Activated T-helper 1 cell treated with anti-CD3 and anti-CD28 coated beads, Interleukin-2, amount 50 U/mL, for 16 hours (primary cell): ENCODE measurements at places on chromosomes 7 and 10.
A peak's percentile ranks its signal among the peaks of the same experiment; 100 is the strongest.

- no peak for DNase-seq
These were observed 1521.3 kb downstream of the REEP3 start for GRCh38 chr10:65042496-65042895.

DNA sequence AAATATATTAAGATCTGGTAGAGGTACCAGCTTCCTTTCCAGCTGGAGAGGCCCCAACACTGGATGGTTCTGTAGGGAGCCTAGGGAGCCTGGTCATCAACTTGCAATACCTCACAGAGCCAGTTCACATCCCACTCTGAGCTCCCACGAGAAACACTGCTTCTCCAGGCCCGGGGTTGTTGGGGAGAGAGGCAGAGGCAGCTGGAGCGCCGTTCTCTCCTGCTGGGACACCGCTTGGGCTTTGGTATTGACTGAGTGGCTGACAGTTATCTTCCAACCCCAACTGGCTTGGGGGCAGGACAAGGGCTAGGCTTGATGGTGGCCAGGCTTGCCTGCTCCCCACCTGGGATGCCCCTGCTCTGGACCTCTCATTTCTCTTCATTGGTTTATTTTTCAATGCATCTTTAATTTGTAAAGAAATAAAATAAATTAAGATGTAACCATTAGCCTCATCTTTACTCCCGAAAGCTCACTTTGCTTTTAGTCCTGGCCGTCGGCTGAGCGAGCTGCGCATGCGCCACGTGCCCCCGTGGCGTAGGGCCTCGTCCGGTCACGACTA is 10.0 kb upstream of the CHCHD1 start:
- peak; percentile 65 for DNase-seq

- DNase-seq, result no peak
These were observed 158.8 kb downstream of the HGF start for GRCh38 chr7:81611040-81611439.

GRCh38 chr7:65342723-65343629 is 30.7 kb upstream of the ZNF92 start:
- no peak for DNase-seq

- no peak for DNase-seq
These were observed 43.1 kb upstream of the GATAD1 start for GRCh38 chr7:92404170-92404614.

- DNase-seq, result no peak
These were observed 228.2 kb upstream of the SEMA3A start for GRCh38 chr7:84422790-84423189.

- no peak for DNase-seq
These were observed 37.8 kb downstream of the DPCD start for GRCh38 chr10:101625821-101626412.

GRCh38 chr7:73560109-73560835 is 2.8 kb upstream of the BCL7B start:
- no peak for DNase-seq
